GM12891 (cell line): ENCODE measurements at places on chromosomes 1 and 21.

GRCh38 chr21:42121794-42122193, 50.7 kb downstream of the UMODL1 start:
- DNase-seq = no peak

GRCh38 chr1:241521718-241522117, 2.2 kb upstream of the FH start:
- DNase-seq = no peak

- DNase-seq = no peak
These were observed 27.3 kb downstream of the EIF4G3 start for GRCh38 chr1:21149430-21149854.

DNA sequence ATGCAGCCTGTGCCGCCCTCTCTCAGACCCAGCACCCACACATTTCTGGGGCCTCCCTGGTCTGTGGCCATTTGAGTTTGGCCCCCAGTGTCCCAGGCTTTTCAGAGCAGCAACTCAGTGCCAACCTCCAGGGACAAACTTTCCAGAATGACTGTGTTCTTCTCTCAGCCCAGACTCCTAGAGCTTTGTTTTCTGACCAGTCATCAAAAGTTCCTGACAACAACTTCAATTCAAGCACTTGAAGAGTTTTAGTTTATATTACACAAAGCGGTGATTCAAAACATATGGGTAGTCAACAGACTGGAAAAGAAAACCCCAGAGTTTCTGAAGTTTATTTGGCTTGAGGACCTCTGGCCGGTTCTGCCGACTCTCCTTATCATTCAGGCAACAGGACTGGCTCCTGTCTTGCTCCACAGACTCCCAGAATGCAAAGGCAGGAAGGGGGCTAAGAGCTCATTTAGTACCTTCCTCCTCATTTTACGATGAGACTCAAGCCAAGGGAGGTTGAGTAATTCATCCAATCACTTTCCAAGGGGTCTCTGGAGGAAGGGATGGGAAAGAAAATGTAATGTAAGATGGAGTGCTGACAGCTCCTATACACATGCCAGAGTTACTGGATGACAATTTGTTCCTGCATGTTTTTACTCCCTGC, 27.0 kb upstream of the TIAM1 start:
- DNase-seq = no peak

DNA sequence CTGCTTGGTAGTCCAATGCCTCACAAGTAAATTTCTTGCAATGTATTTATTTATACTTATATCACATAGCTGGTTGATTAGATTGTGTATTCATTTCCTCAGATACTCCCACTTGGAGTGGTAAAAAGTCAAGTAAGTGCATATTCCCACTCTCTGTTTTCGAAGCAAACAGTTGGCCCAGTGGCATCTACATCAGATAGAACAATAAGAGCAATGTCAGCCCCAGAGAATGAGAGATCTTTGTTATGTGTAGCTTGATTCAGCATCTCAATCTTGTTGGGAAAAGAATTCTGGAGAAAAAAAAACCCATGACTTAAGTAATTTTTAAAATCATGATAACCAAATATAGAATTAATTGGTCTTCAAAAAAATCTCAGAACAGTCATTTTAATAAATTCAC, 25.5 kb downstream of the RGL1 start:
- DNase-seq = no peak

- no peak for DNase-seq
These were observed 29.9 kb upstream of the PUM1 start for GRCh38 chr1:31095298-31095981.

DNA sequence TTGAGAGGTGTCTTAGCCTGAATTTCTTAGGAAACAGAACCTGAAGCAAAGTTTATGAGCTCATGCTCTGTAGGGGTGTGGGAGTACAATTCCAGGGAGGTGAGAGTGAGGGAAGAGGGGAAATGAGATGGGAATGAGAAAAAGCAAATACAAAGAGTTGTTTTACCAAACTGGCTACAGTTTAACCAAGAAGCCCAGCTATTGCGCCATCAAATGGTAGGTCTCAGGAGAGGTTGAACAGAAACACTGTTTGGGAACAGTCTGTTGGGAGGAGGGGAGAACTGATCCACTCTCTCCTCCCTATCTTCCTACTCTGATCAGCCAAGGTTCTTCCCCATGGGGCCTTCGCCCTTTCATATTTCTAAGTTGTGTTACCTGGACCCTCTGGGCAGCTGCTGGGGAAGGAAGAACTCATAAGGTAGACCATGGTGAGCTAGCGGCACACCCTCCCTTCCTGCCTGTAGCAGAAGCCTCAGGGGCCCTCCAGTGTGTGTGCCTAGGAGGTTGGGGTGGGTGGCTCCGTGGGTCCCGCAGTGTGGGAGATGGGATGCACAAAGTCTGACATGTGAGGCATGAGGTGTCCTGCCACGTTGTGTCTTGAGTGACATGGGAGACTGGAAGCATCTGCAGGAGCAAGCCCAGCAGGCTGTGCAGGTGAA, 120.5 kb downstream of the UCK2 start:
- no peak for DNase-seq

GRCh38 chr1:119420638-119421037, 5.7 kb downstream of the HSD3B2 start:
- DNase-seq = no peak

DNA sequence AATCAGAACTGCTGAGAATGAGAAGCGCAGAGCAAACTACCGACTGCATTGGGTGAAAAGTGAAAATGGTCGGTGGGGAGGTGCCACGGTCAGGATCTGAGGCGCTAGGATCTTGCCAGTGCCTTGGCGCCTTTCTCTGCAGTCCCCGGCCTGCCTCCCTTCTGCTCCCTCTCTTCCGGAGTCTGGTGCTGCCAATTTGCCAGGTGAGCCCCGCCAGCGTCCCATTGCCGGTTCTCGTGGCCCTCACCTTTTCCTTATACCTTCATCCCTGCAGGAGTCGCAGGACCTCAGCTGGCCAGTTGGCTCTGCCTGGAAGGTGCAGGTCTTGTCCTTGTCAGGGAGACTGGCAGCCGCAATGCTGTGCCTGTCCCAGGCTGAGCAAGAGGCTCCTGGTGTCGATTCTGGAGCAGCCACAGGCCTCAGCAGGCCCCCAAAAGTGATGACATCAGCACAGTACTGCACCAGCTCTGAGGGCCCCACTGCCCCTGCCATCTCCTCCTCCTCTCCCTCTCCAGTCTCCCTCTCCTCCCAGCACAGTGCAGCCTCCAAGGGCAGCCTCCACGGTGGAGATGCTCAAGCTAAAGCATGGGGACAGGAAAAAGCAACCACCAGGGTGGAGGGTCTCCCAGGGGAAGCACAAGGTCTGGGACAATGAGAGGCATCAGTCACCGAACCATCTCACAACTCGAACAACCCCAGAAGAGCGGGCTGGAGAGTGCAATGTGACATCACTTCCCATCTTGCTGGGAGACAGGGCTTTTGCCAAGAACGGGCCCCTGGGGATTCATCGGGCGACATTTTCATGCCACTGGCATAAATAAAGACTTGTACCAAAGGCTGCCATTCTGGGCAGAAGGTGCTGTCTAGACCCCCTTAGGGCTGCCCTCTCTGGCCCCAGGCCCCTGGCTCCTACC, 37.1 kb upstream of the H6PD start:
- DNase-seq = no peak

DNA sequence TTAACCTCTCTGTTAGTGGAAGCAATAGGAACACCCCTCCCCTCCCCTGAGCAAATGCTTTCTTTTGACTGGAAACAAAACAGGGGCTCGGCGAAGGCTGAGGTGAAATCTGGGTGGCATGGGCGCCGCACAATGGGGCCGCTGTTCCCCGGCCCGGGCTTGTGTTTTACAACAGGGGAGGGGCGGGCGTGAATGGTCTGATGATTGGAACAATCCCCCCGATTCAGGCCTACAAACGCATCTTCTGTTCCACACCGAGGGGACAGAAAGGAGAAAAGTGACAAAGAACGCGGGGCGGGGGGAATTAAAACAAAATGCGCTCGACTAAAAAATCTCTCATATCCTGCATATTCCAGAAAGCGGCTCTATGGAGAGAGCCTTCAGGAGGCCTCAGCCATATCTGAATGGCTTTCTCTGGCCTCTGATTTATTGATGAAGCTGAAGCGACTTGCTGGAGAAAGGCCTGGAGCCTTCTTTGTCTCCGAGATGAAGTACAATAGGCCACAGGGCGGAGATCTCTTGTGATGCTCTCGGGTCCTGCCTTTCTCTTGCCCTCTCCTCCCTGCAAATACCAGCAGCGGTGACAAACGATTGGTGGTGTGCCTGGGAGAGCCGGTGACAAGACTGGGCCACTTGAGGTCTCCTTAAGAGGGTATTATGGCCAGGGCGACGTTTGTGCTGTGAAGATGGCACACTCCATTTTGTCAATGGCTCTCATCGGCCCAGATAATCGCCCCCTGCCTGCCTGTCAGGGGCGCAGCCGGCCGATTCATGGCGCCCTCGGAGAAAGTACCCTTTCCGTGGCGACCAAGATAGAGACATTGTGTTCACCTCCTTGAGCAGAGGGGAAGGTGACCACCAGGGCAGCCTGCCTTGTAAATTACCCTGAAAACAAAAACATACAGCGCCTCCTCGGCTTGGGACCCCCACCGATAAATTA, 47.1 kb upstream of the OLIG2 start:
- no peak for DNase-seq

GRCh38 chr1:93219443-93219842, 38.9 kb downstream of the CCDC18 start:
- no peak for DNase-seq

GRCh38 chr1:218783916-218784315, 389.8 kb upstream of the LYPLAL1 start:
- DNase-seq = no peak

DNA sequence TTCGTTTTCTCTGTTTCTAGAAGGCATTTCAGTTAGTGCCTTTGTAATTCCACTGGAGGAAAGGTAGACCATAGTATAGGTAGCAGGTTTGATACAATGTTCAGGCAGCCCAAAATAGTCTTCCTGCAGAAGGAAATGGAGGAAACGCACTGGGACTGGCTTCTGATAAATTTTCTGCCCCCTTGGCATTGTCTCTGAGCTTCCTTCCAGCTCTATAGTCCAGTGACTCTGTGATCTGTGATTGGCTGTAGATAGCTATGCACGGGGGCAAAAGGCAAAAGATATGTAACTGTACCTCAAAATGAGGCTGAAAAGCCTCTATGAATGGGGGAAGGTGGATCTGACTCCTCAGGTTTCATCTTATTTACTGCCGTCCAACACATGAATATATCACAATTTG, 5.8 kb upstream of the MAGOH start:
- DNase-seq = no peak
